ENCODE measurements at places on chromosomes 4 and X.
A peak's percentile ranks its signal among the peaks of the same experiment; 100 is the strongest.

GRCh38 chrX:153929576-153929975 lies 3.5 kb upstream of the ARHGAP4 start:
- H3K27me3 ChIP-seq = no peaks in the 10 kb centered on the region
- no peak overlapping the region for H3K4me3 ChIP-seq
- peak overlapping the region; percentile 73 for H3K27ac ChIP-seq

DNA sequence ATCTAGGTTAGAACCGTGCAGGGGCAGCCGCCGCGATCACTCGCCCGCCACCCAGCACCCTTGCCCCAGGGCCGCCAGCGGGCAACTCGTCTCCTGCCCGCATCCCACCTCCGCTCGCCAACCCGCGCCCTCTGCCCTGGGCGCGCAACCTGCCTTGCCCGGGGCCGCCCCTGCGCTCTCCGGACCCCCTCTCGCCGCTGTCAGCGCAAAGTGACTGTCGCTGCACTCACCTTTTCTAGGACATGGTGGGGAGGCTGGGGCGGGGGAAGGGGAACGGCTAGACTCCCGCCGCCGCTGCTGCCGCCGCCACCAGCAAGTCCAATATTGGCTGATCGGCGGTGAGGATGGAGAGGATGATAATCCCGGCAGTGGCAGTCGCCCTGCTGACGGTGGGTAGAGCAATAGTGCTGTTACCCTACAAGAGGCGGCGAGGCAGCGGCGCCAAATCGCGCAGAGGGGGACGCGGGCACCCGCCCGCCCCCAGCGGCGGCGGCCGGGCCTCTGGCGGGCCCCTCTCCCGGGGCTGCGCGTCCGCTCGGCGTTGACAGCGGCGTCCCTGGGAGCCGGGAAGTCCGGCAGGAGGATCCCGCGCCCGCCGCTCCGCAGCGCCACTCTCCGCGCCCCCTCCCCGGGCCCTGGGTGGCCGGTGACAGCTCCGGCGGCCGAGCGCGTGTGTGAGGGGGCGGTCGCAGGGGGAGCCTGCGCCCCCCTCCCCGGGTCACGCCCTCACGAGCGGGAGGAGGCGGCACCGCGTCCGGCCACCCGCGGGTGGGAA lies 2.3 kb upstream of the NR3C2 start:
- DNase-seq = no peak
- peak overlapping the region; percentile 95 for H3K27ac ChIP-seq
- H3K4me3 ChIP-seq = peak overlapping the region; percentile 92
- H3K27me3 ChIP-seq = no peaks in the 10 kb centered on the region

- no peak overlapping the region for H3K4me3 ChIP-seq
- DNase-seq = no peak
These were observed 66.6 kb downstream of the ING2 start for GRCh38 chr4:183571350-183571941.

GRCh38 chr4:15262396-15262795 lies 165.4 kb upstream of the C1QTNF7 start:
- no peak for DNase-seq
- H3K27me3 ChIP-seq = no peaks in the 10 kb centered on the region
- H3K4me3 ChIP-seq = no peak overlapping the region
- no peak overlapping the region for H3K27ac ChIP-seq

DNA sequence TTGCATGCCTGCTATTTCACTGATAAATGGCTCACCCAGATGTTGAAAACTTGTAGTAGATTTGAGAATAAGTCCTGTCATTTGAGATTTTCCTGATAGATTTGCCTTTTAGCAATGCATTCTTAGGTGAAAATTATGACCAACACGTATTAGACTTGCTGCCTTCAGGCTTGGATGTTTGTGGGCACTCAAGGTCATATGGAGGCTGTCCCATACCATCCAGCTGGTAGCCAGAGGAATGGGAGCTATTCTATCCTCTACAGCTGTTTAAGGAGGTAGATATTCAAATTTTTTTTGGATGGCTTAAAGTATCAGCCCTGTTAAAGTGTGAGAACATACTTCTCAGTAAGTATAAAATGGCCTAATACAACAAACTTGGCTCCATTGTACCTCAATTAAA lies 34.7 kb downstream of the RTL3 start:
- DNase-seq = no peak
- H3K4me3 ChIP-seq = no peak overlapping the region
- H3K4me1 ChIP-seq = no peaks in the 10 kb centered on the region
- no peak overlapping the region for H3K27ac ChIP-seq

DNA sequence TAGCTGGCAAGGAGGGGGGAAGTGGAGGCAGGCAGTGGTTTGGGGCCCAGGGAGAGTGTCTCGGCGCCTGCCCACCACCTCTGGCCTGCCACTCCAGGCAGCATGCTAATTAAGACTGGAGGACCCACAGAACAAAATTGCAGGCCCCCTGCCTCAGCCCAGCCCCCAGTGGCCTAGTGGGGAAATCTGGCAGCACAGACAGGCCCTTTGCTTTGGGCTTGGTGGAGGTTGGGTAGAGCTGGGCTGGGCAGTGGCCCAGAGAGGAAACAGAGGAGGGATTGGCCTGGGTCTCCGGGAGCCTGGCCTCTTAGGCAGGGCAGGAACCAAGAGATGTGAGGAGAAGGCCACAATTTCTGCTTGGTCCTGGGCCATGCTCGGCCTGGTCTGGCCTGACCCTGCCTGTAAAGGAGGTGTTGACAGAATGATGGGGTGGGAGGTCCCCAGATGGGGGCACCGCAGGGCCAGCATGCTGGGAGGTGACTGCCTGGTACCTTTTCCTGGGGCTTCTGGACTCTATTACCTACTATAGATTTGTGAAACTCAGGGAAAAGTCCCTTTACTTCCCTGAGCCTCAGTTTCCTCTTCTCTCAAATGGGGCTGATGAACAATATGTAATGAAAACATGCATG lies 92.4 kb upstream of the PJA1 start:
- H3K27ac ChIP-seq = no peak overlapping the region
- no peaks in the 10 kb centered on the region for H3K36me3 ChIP-seq
- no peak for DNase-seq
- H3K4me1 ChIP-seq = no peaks in the 10 kb centered on the region
- no peaks in the 10 kb centered on the region for H3K27me3 ChIP-seq

GRCh38 chrX:76427560-76428242 lies at the start of gene MAGEE1:
Gene MAGEE1 (plus strand): TSS chrX:76427710. CDS start chrX:76427931, 221 bp downstream.
- peak within 1 kb of the TSS; percentile 65 for H3K27ac ChIP-seq
- no peak for DNase-seq
- no peaks in the 10 kb centered on the region for H3K27me3 ChIP-seq
- no peaks in the 10 kb centered on the region for H3K36me3 ChIP-seq

- H3K27ac ChIP-seq = no peak overlapping the region
- H3K4me1 ChIP-seq = no peaks in the 10 kb centered on the region
- no peak for DNase-seq
- H3K27me3 ChIP-seq = no peaks in the 10 kb centered on the region
- H3K4me3 ChIP-seq = no peak overlapping the region
These were observed 15.8 kb downstream of the FTSJ1 start for GRCh38 chrX:48491809-48492208.

DNA sequence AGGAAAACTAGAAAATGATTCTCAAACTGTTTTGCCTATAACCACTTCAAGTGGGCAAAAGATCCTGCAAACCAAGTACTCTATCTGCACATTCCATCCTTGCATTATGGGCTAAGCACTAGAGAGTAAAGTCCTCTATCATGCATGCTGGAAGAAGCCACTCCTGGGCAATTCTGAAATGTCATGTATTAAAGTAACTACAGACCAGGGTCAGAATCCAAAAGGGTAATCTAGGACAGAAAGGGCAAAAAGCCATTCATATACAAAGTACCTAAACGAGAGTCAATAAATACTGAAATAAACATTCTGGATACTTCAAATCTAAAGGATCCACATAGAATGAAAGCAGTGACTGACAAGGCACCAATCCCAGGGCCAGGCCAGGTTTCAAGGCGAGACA lies 1.0 kb downstream of the SNX12 start:
- no peaks in the 10 kb centered on the region for H3K4me1 ChIP-seq
- no peak for DNase-seq
- H3K36me3 ChIP-seq = no peaks in the 10 kb centered on the region
- H3K4me3 ChIP-seq = peak overlapping the region; percentile 47
- H3K27me3 ChIP-seq = peaks cover 1% of the 10 kb centered on the region
- peak overlapping the region; percentile 92 for H3K27ac ChIP-seq

DNA sequence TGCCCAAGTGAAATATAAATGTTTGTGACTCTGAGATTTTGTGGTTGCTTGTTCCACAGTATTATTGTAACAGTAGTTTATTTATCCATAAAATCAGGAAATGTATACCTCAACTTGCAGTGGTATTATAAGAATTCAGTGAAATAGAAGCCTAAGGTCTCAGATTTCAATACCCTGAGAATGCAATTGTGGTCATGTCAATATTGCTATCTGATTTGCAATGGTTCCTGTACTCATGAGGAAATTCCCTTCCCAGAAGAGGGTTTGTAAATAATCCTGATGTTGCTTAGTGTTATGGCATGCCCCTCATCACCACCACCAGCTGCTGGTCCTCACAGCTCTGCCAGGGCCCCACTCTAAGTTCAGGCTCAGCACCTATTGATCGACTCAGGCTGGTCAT lies 67.8 kb downstream of the SLC34A2 start:
- no peaks in the 10 kb centered on the region for H3K36me3 ChIP-seq
- DNase-seq = no peak
- no peak overlapping the region for H3K4me3 ChIP-seq
- H3K27ac ChIP-seq = no peak overlapping the region
- no peaks in the 10 kb centered on the region for H3K27me3 ChIP-seq
- H3K4me1 ChIP-seq = no peaks in the 10 kb centered on the region

- no peaks in the 10 kb centered on the region for H3K27me3 ChIP-seq
- no peak overlapping the region for H3K27ac ChIP-seq
- no peak for DNase-seq
- H3K4me1 ChIP-seq = no peaks in the 10 kb centered on the region
- H3K36me3 ChIP-seq = no peaks in the 10 kb centered on the region
- H3K4me3 ChIP-seq = no peak overlapping the region
These were observed 13.1 kb downstream of the TCEAL7 start for GRCh38 chrX:103343105-103343504.

DNA sequence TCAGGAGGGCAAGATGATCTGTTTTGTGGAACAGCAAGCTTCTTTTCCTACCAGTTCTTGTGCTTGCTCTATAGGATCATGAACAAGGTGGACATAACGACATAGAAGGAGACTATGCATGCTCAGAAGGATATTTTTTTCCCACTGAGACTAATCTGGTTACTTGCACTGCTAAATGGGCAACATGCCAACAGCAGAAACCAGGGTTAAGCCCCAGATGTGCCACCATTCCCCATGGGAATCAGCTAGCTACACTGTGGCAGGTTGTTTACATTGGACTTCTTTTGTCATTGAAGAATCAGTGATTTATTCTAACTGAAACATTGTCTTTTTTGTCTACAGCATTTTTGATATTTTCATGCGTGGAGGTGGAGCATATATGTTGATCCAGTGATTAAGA lies 165.6 kb downstream of the C4orf33 start:
- H3K27ac ChIP-seq = no peak overlapping the region
- no peaks in the 10 kb centered on the region for H3K27me3 ChIP-seq
- no peak for DNase-seq

DNA sequence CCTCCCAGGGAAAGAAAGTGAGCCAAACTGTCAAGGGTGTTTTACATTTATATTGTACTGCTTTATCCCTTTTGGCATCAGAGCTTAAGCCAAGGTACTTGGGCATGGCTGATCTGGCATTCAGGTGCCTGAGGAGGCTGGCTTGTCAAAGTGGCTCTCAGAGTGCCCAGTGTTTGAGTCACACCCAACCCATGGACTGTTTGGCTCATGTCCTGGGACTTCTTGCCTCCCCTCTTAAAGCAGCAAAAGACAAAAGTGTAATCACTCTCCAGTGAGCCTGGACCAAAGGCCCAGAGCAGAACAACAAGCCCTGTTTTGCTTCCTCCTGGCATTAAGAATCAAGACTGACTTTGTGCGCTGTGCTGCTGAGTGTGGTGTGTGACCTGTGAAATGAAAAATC lies 311.7 kb upstream of the TAPT1 start:
- H3K27ac ChIP-seq = no peak overlapping the region
- no peaks in the 10 kb centered on the region for H3K36me3 ChIP-seq
- no peak overlapping the region for H3K4me3 ChIP-seq
- no peak for DNase-seq
- no peaks in the 10 kb centered on the region for H3K27me3 ChIP-seq

DNA sequence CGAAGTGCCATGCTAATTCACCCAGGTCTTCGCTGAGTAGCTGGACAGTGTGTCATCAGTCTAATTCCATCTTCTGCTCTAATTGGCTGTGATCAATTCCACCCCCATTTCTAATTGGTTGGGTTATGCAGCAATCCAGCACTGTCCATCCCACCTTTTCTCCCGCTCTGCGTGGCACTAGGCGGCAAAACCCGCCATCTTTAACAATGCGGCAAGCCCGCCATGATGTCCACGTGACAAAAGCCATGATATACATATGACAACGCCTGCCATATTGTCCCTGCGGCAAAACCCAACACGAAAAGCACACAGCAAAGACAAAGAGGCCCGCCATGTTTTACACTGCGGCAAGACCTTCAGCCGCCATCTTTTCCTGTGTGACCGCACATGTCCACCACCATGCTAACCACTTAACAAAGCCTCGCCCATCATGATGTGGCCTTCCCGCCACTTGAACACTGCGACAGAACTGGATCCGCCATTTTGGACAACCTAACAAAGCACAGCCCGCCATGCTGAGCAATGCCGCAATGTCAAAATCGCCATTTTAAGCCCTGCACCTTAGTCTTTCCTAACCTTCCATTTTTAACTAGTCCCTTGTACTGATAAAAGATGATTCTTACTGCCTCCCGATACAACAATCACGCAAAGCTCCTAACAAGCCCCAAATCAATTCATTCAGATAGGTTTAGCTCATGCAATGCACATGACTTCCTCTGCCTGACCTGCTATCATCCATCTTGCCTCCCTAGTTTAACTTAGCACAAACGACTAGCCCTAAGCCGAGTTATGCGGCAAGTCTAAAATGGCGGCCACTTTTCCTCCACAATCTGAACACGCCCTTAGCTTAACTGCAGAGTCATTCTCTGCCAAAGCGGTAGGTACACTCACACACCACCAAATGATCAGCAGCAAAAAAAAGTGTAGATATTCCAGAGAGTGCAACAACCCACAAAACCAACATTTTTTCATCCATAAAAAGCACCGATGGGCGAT lies 288.3 kb downstream of the CHIC1 start:
- no peaks in the 10 kb centered on the region for H3K4me1 ChIP-seq
- DNase-seq = peak; percentile 61
- no peaks in the 10 kb centered on the region for H3K36me3 ChIP-seq
- H3K4me3 ChIP-seq = no peak overlapping the region
- H3K27me3 ChIP-seq = no peaks in the 10 kb centered on the region
- H3K27ac ChIP-seq = no peak overlapping the region

GRCh38 chrX:9907645-9908387 lies 59.3 kb upstream of the CLDN34 start:
- no peak for DNase-seq
- no peak overlapping the region for H3K4me3 ChIP-seq
- no peaks in the 10 kb centered on the region for H3K4me1 ChIP-seq
- H3K27me3 ChIP-seq = no peaks in the 10 kb centered on the region
- peak overlapping the region; percentile 83 for H3K27ac ChIP-seq

DNA sequence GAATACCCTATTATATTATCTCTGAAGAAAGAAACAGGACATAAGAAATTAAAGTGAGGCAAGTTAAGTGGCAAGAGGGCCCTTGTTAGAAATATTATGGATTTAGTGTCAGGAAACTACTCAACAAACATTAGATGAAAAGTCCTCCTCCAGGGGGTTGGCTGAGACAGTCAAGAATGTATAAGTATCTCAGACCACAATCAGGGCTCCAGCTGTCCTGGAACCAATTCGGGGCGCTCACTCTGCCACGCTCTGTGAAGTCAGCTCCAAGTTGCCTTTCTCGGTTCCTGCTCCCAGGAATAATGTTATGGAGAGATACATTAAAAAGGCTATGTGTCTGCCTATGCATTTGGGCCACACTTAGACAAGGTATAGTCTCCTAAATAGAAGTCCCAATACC lies 73.3 kb downstream of the RASGEF1B start:
- H3K4me3 ChIP-seq = no peak overlapping the region
- no peaks in the 10 kb centered on the region for H3K27me3 ChIP-seq
- H3K4me1 ChIP-seq = peaks cover 7% of the 10 kb centered on the region
- H3K27ac ChIP-seq = no peak overlapping the region
- no peaks in the 10 kb centered on the region for H3K36me3 ChIP-seq
